Kidney capillary endothelial cell (primary cell): ENCODE measurements at places on chromosomes 1 and 21.

- DNase-seq: peak; percentile 34
These were observed 226.0 kb downstream of the RPS6KC1 start for GRCh38 chr1:213277036-213277435.

DNA sequence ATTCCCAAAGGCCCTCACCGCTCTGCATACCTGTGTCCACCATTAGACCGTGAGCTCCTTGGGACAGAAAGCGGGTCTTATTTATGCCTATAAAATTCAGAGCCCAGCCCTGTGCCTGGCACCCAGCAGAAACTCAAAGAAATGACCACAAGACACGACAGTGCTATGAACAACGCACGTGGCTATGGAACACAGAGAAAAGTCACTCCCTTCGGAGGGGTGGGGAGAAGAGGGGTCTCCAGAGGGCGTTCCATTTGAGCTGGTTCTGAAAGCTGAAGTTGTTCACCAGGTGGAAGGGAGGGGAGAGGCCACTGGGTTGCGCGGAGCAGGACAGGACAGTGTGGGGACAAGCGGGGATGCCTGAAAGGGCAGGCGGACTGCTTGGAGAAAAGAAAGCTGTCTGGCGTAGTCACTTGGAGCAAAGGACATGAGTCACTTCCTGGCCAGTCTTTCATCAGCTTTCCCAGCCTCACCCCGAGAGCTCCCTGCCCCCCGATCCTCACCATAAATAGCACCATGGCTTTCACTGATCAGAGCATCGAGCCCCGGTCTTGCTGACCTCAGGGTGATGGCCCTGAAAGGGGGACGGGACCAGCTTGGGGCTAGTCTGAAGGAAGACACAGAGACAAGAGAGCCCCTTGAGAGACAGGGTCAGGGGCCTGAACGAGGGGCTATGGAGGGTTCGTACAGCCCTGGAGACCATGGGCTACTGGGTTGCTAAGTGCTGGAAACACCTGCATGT is 28.5 kb downstream of the ECE1 start:
- peak; percentile 94 for DNase-seq

- no peak for DNase-seq
These were observed 399.0 kb downstream of the KCNT2 start for GRCh38 chr1:196209265-196209664.

DNA sequence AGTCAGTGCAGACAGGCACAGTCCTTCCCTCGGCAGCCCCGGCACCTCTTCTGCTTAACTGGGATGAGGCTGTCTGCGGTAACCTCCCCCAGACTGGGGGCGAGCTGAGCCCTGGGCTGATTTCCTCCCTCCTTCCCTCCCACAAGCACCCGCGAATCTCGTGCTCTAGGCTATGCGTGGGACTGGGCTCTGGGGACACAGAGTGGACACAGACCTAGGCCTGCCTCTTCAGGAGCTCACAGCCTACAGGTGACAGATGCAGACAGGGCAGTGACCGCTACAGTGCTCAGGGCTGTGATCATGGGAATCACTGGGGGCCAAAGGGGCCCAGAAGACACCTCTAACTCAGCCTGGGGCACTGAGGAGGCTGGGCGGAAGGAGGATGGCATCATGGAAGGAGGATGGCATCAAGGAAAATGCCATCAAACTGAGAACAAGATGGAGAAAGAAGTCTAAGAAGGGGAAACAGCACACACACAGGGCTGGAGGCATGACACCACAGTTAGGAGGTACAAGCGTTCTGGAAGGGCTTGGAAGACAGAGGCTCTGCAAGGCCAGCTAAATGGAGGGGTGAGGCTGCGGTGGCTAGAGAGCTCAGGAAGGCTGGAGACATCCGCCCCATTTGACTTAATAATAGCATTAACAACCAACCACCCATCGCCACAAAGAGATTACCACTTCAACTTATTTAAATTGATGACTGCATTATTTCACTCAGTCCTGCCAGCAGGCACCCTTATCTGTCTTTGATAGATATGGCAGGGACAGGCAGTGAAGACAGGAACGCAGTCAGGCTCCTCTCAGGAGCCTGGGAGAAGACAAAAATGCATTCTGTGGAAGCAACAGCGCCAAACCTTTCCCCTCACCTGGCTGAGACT is 4.2 kb downstream of the TTC39A start:
- no peak for DNase-seq

- no peak for DNase-seq
These were observed 7.0 kb upstream of the C1orf198 start for GRCh38 chr1:230875370-230875769.

- no peak for DNase-seq
These were observed 2.0 kb upstream of the OR14I1 start for GRCh38 chr1:248704606-248705005.

GRCh38 chr1:62175568-62176179 is 19.0 kb upstream of the L1TD1 start:
- DNase-seq: peak; percentile 49

GRCh38 chr1:96361271-96361856 is 360.2 kb upstream of the PTBP2 start:
- DNase-seq: no peak

DNA sequence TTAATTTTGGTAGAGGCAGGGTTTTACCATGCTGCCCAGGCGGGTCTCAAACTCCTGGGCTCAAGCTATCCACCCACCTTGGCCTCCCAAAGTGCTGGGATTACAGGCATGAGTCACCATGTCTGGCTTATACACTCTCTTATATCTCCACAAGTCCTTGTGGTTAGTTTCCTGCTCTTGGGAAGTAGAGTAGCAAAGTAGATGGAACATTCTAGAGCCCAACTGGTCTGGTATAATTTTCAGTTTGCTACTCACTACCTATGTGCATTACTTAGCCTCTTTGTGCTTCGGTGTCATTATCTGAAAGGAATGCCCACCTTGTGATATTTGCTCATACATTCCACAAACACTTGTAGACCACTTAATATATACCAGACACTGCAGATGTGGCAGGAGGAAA is 96.6 kb upstream of the IPO9 start:
- DNase-seq: no peak

GRCh38 chr21:41662161-41662560 is 104.7 kb downstream of the RIPK4 start:
- no peak for DNase-seq

DNA sequence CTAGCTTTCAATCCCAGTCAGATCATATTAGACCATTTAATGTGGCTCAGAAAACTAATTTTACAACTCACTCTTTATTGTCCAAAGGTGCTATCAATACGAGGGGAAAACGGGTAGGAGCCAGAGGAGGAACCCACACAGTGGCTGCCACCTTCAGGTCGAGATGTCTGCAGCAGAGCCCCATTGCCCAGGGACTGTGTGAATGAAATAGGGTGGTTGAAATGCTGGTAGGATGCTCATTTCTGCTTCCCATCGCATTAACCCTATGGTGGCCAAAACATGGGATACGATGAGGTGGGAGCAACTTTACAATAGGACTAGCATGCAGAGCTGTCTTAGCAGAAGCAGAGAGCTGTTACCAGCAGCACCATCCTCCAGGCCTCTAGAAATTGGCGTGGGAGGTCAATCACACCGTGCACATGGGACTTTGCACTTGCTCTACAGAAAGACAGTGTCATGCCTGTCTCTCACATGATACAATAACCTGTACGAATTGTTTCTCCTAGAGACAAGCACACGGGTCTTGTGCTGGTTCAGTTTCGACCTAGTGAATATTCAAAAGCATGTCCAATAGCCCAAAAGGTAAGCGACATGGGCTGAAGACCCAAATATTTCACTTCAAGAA is 69.5 kb upstream of the DESI2 start:
- DNase-seq: no peak

DNA sequence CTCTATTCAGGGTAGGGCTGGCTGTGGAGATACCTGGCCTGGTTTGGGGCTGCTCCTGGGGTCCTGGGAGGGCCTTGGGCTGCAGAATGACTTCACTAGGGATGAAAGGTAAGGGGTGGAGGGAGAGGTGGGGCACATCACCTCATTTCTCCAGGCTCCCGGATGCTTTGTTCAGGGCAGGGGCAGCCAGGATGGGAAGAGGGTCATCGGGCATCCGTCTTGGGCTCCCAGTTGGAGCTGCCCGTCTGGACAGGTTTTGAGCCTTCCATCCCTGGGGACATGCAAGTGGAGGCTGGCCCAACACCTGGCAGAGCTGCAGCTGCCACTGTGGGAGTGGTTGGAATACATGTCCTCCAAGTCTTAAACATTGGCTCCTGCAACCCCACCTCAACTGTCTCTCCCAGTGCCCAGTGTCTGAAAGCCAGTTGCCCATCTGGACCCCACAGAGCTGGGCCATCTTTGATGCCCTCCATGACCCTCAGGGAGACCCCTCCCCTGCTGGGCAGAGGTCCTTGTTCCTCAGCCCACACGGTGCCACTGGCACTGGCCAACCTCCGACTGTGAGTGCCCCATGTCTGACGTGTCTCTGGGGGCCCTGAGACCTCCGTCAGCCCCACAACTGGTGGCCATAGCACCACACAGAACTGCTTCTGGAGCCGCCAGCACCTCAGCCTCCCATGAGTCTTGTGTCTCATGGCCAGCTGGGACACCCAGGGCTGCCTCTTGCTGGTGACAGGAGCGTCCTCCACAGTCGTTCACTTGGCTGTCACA is 52.8 kb downstream of the TRIM11 start:
- DNase-seq: no peak

GRCh38 chr1:226637147-226637935 is 88.8 kb downstream of the STUM start:
- DNase-seq: no peak

- DNase-seq: no peak
These were observed 43.0 kb downstream of the TOR3A start for GRCh38 chr1:179124873-179125272.

GRCh38 chr1:149995927-149996326 is 14.6 kb downstream of the OTUD7B start:
- DNase-seq: peak; percentile 18

- DNase-seq: no peak
These were observed 3.1 kb downstream of the TACSTD2 start for GRCh38 chr1:58573705-58574591.

GRCh38 chr1:230376296-230376695 is 49.8 kb downstream of the PGBD5 start:
- DNase-seq: no peak

GRCh38 chr1:202752774-202753173 is 42.5 kb upstream of the SYT2 start:
- no peak for DNase-seq

GRCh38 chr21:31900121-31900895 is 27.5 kb downstream of the HUNK start:
- no peak for DNase-seq

DNA sequence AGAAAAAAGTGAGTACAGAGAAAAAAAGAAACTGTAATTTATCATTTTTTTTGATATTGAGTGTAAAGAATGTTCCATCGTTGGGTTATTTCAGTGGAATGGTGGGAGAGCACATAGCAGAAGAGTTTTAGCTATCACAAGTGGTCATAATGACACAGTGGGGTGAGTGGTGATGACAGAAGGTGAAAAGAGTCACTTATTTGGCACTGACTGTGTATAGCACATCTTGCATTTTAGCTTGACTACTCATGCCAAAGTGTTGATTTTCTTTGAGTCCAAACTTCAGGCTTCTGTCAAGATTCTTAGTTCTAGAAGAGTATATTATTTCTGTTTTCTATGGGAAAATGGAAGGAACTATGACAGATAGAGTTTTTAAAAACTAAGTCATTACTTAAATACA is 261.2 kb downstream of the GRIK1 start:
- DNase-seq: no peak

GRCh38 chr1:88401313-88401712 is 282.8 kb upstream of the PKN2 start:
- DNase-seq: no peak

- DNase-seq: no peak
These were observed 455.3 kb downstream of the KCNT2 start for GRCh38 chr1:196152975-196153374.

DNA sequence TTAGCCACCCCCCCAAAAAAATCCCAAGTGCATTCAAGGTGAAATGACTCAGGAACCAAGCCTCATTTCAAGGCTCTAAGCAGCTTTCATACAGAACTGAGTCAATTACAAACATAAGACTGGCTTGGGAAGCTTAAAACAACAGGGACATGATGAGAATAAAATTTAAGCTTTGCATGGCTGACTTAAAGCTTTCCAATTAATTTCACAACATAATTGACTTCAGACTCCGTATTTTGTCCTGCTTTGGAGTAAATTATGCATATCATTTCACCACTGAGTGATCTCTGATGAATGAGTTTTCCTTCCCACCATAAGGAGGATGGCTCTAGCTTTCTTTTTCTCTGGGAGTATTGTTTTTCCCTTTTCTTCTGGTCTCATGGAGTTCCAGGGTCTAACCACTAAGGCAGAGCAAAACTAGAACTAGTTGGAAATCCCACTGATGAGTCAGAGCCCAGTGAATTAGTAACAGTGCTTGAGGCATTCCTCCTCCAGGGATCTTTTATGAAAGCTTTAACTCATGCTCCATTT is 72.8 kb downstream of the XCL2 start:
- DNase-seq: no peak

DNA sequence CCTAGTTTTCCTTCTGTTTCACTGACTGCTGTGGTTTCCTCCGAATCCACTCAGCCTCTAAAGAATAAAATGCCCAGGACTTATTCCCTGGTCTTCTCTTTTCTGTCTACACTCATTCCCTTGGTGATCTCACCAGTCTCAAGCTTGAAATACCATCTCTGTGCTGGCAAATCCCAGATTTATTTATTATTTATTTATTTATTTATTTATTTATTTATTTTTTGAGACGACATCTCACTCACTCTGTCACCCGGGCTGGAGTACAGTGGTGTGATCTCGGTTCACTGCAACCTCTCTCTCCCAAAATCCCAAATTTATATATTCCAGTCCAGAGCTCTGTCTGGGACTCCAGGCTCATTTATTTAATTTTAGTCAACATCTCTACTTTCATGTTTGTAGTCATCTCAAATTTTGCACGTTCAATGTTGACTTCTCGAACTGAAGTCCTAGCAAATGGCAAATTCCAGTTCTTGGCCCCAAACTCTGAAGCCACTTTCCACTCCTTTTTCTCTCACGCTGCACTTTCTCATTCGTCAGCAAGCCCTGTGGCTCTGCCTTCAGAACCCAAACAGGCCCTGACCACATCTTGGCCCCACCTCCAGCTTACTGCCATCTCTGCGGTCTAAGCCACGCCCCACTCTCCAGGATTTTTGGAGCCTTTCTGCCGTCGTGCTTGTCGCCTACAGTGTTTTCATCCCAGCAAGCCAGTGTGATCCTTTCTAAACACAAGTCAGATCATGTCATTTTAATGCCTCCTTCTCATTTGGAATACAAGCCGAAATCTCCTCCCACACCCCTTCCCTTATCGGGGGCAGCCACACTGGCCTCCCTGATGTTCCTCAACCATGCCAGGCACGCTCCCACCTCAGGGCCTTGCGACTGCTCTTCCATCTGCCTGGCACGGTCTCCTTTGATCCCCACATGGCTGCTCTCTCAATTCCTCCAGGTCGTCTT is 14.2 kb upstream of the TENT5B start:
- DNase-seq: no peak

- DNase-seq: no peak
These were observed 82.1 kb downstream of the PTPN14 start for GRCh38 chr1:214469290-214469689.

DNA sequence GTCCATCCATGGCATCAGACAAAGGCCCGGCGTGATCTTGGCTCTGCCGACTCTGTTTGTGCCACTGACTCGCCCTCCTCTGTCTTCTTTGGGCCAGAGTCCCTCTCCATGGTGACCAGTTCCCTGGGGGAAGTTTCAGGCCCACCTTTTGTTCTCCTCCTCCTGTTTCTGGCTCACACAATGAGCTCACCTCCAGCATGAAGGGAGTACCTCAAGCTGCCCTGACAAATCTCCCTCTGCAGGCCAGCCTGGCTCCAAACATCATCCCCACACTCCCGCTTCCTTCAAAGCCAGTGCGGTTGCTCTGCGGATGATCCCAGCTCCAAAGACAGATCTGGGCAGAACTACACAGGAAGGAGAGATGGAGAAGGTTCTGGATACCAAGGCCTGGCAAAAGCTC is 576.6 kb downstream of the NPHP4 start:
- DNase-seq: no peak
